Forelimb muscle (tissue), 1 donor: ENCODE measurements at places on chromosomes 2 and 18.

- DNase-seq, result no peak
These were observed 57.0 kb downstream of the STEAP3 start for GRCh38 chr2:119280680-119281079.

GRCh38 chr2:180980106-180980942 is at the start of gene UBE2E3:
Gene UBE2E3, plus strand, starts transcription at chr2:180980605. Its CDS starts 1,438 bp downstream, at chr2:180982043.
- DNase-seq, result peak; percentile 68

DNA sequence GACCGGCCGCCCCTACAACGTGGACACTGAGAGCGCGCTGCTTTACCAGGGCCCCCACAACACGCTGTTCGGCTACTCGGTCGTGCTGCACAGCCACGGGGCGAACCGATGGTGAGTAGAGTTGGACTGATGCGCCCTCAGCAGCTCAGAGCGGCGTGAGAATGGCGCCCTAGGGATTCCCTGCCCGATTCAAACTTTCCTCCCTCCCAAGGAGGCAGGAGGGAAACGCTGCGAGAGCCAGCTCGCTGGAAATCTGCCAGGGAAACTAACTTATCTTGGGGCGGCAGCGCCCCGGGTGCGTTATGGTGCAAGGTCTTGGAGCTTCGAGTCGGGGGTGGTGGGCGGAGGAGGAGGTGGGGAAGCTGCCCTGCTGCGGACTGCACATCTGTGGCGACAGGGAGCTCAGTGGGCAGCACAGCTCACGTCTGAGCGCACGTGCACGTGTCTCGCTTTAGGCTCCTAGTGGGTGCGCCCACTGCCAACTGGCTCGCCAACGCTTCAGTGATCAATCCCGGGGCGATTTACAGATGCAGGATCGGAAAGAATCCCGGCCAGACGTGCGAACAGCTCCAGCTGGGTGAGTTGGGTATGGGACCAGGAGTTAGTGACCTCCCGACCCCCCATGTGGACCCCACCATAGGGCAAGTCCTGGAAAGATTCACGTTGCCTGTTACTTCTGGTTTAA is 697 bp downstream of the ITGA4 start:
- no peak for DNase-seq

DNA sequence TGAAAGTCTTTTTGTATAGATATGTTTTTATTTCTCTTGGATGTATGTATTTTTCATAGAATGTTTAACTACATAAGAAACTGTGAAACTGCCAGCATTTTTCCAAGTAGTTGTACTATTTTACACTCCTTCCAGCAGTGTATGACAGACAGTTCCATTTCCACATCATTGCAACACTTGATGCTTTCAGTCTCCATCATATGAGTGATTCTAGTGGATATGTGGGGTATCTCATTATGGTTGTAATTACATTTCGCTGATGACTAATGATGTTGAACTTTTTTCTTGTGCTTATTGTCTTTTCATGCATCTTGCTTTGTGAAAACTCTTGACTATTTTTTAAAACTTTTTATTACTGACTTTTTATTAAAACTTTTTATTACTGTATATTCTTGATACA is 101.4 kb downstream of the ARHGAP28 start:
- no peak for DNase-seq

DNA sequence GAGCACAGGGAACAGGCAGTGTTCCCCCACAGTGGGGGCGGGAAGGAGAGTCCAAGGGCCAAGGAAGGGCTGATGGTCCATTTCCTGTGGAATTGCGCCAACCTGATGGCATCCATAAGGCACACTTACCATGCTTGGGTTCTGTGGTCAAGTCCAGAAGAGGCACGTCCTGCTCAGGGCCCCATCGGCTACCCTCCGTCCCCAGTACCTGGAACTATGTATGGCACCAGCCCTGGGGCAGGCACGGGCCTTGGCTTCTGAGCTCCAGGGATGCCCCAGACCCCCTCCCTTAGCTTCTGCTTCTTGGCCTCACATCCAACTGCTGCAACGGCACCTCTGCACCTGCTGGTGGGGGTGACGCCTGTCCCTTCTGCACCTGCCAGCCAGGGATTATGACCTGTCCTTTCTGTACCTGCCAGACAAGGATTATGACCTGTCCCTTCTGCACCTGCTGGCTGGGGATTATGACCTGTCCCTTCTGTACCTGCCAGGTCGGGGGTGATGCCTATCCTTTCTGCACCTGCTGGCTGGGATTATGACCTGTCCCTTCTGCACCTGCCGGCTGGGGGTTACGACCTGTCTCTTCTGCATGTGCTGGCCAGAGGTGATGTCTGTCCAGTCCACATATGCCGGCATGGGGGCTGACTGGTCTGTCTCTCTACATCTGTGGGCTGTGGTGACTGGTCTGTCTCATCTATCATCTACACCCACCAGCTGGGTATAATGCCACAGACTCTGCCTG is 45.4 kb upstream of the SNTG2 start:
- DNase-seq, result no peak

DNA sequence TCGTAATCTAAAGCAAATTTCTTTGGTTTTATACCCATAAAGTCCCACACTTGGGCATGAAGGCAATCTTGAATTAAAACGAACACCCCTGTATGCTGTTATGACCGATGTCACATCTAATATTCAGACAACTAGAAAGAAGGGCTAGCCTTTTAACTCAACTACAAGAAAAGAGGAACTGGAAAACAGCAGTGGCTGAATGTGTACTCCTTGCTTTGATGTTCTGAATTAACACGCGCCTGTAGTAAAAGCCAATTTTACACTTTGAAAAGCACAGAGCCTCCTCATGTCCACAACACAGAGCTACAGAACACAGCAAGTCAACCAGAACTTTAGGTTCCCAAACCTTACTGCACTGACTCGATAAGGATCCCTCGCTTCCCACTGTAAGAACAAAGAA is 147.6 kb downstream of the HDAC4 start:
- no peak for DNase-seq

DNA sequence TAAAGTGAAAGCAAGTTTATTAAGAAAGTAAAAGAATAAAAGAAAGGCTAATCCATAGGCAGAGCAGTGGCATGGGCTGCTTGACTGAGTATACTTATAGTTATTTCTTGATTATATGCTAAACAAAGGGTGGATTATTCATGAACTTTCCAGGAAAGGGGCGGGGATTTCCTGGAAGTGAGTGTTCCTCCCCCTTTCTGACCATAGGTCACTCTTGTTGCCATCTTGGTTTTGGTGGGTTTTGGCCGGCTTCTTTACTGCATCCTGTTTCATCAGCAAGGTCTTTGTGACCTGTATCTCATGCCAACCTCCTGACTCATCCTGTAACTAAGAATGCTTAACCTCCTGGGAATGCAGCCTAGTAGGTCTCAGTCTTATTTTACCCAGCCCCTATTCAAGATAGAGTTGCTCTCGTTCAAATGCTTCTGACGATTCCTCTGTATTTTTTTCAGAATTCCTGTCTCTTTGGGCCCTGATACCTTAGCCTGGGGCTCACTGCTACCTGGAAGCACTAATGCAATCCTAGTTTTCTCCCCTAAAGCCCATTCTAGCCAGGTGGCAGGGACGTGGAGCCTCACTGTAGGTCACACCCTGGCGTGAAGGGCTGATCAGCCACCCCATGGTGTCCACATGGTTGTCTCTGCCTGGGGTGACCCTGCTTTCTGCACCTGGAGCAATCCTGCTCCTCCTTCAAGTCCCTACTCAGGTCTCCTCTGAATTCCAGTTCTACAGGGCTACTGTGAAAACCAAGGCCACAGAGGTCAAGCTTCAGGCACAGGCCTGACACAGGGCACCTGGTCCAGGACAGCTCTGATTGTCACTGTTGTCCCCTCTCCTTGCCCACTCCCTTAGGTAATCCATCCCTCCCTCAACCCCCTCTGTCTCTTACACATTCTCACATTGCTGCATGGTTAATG is 6.0 kb upstream of the SLC35F6 start:
- no peak for DNase-seq

DNA sequence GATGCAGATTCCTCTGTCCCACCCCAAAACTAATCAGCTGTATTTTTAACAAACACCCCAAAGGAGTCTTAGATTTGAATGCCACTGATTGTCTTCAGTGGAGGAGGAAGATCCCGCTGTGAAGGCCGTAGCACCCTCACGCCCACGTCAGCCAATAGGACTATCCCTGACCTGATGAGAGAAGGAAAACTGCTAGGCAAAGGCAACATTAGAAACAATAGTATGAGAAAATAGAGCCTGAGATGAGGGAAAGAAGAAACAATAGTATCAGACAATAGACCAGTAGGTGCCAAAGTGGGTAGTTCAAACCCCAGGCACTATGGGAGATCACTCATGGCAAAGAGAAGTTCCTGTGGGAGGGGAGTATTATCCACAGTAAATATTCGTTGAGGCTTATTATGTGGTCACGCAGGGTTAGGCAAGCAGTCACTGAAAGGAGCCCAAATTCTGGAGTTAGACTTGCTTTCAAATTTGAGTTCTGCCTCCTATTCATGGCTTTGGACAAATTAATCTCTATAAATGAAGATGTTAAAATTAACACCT is 2.8 kb downstream of the PCBP1 start:
- DNase-seq, result no peak

- DNase-seq, result no peak
These were observed 157.4 kb downstream of the GLI2 start for GRCh38 chr2:120892967-120893667.

DNA sequence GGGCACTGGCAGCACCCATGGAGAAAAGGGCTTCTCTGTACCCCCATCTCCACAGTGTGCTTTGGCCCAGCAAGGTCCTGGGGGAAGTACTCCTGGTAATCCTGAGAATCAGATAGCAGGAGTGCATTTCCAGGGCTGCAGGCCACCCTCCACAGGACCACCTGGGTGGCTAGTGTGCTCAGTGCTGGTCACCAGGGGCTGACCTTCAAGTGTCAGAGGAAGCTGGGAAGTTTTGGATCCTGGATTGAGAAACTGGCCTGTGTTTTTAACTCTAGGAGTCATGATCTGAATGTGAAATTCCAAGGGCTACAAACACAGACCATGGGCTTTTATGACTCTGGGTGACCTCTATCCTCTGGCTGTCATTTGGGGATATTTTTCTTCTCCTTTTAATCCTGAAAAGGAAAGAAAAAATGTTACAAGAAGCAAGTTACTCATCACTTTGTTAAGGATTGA is 9.3 kb downstream of the RHOB start:
- DNase-seq, result no peak

GRCh38 chr18:31218671-31219383 is 56.2 kb upstream of the DSC1 start:
- DNase-seq, result no peak

- DNase-seq, result no peak
These were observed 105.8 kb upstream of the COL5A2 start for GRCh38 chr2:189285349-189285748.

DNA sequence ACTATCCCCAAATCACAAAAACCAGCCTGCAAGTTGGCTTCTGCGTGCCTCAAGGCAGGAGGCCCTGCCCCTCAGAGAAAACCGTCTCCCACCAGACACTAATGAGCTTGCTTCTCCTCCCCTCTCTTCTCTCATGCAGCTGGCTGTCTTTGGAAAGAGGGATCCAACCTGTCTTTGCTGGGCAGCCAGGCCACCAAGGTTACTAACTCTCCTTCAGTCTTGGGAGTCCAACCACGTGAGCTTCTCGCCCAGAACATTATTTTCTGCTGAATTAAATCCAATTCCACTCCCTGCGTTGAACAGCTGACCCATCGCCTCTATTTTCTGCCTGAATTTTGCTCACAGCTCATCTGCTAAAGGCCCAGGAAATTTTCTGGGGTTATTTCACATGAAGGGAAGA is 291.3 kb upstream of the NCKAP5 start:
- no peak for DNase-seq

DNA sequence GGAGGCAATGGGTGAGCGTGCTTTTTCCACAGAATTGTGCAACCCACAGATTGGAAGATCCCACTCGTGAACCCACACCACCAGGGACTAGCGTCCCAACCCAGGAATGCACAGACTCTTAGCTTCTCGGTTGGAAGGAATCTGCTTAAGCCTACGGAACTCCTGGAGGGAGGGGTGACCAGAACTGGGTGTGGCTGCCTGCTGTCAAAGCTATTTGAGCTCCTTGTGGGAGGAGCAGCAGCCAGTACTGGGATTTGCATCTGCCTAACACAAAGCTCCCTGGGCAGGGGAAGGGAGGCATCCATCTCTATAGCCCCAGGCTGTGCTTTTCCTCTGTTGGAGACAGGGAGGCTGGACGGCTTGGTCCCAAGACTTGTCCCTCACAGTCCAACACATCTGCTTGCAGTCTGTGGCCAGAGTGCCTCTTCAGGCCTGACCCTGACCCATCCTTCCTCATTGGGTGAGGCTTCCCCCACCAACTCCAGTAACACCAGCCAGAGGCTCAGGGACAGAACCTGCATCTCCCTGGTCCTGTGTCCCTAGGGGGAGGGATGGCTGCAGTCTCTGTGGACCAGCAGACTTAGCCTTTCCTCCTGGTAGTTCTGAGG is 27.9 kb downstream of the HNMT start:
- DNase-seq, result no peak

- DNase-seq, result no peak
These were observed 73.8 kb upstream of the CD226 start for GRCh38 chr18:70021498-70021897.

DNA sequence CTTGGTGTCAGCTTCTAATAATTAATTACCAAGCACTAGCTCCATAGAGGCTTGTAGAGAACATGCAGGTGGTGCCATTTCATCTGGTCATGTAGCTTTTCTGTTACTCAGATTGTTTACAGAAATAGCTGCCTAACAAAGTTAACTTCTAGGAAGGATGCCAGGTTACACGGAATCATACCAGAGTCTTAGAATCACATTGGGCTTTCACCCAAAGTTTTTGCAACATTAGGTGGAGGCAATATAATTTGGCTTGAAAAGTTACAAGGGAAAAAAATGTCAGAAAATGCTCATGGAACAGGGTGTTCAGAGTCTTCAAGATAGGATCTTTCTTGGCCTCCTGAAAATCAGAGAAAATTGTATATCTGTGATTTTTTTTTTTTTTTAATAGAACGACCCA is 135.6 kb downstream of the ARHGAP15 start:
- peak; percentile 39 for DNase-seq

GRCh38 chr2:177929662-177930522 is 142.7 kb downstream of the PDE11A start:
- DNase-seq, result no peak

- DNase-seq, result no peak
These were observed 24.1 kb downstream of the GLI2 start for GRCh38 chr2:120759543-120760331.

- DNase-seq, result no peak
These were observed 53.7 kb upstream of the PARD3B start for GRCh38 chr2:204491528-204491927.

DNA sequence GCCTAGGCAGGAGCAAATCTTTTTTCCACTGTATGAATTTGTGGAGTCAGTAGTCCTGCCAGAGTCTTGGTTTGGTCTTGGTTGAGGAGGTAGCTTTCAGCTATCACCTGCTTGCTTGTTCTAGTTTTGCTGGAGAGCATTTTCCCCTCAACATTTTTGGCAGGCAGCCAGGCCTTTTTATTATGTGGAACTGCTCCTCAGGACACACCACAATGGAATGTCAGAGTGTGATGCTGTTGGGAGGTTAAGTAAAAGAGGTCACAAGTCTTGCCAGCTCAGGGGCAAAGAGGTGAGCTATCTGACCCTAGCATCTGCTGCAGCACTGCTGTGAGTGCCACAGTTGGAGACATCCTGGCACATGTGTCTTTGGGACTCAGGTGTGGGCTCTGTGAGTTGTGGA is 258.0 kb downstream of the CNTNAP5 start:
- no peak for DNase-seq

GRCh38 chr2:46439582-46439981 is 39.8 kb upstream of the TMEM247 start:
- no peak for DNase-seq
